ENCODE measurements at places on chromosomes 2 and 18.
A peak's percentile ranks its signal among the peaks of the same experiment; 100 is the strongest.

DNA sequence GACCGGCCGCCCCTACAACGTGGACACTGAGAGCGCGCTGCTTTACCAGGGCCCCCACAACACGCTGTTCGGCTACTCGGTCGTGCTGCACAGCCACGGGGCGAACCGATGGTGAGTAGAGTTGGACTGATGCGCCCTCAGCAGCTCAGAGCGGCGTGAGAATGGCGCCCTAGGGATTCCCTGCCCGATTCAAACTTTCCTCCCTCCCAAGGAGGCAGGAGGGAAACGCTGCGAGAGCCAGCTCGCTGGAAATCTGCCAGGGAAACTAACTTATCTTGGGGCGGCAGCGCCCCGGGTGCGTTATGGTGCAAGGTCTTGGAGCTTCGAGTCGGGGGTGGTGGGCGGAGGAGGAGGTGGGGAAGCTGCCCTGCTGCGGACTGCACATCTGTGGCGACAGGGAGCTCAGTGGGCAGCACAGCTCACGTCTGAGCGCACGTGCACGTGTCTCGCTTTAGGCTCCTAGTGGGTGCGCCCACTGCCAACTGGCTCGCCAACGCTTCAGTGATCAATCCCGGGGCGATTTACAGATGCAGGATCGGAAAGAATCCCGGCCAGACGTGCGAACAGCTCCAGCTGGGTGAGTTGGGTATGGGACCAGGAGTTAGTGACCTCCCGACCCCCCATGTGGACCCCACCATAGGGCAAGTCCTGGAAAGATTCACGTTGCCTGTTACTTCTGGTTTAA, 697 bp downstream of the ITGA4 start:
- peak; percentile 50 for DNase-seq

- DNase-seq = no peak
Measured at GRCh38 chr2:25688236-25688635, 14.9 kb upstream of the DTNB start.

DNA sequence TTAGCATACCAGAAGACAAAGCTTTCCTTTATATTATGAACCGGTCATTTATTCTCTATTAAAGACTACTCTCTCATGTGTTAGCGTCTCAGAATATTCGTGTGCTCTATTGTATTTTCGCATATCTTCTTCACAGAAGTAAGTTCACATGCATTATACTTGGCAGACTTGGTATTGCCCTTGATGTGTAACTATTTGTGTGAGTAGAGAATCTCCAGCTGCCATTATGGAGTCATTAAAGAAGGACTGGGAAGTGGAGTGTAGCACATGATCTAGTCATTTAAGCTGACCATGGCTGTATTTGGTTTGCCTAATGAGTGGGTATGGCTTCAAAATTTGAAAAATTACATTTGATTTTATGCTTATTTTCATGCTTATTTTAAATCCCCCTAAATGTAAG, 92.9 kb downstream of the TTC27 start:
- DNase-seq = no peak

- DNase-seq = no peak
Measured at GRCh38 chr18:48940854-48941611, 9.7 kb downstream of the SMAD7 start.

DNA sequence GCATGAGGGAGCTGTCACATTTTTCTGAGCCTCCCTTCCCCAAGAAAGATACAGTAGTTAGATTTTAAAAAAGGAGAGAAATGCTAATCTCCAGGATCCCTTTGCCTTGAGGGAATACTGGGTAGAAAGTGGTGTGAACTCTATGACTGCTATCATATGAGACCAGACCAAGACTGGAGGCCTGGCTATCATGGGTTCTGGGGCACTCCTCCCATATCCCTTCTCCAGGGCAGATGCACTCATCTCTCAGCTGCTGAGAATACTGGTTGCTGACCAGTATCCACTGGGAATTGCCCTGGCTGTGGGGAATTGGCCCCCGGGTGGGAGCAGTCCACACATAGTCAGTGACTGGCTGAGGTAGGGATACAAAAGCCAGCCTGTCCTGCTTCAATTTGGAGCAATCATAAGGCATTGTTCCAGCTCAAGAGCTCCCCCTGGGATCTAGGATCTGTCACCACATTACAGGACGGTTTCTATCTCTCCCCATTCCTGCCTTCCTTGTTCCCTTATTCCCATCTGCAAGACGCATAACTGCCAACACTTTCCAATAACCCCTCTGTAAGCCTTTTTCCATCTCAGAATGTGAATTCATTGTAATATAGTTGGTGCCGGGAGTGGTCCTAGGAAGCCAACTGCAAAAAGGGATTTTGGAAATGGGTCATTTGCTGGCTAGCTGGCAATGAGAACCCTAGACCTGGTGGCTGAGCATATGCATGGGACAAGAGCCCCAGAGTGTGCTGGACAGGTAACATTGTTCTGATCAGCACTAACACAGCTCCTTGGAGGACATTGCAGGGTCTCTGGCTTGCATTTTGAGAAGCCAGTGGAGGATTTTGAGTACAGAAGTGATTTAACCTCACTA, 35.4 kb upstream of the REEP1 start:
- DNase-seq = peak; percentile 50

DNA sequence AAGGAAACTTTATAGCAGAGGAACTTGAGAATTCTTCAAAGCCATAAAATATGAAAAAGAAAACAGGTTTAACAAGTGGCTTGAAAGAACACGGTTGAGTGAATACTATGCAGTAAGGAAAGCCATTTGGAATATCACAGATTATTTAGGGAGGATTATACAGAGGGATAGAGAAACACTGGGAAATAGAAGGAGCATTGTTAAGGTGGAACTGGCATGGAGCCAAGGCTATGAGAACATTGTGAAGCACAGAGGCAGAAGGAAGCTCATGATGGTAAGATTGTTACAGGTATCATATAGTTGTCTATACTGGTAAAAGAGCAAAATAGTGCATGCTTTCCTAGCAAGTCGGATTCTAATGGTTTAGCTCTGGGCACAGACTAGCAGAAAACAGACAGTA, 87.1 kb downstream of the SS18 start:
- DNase-seq = no peak

DNA sequence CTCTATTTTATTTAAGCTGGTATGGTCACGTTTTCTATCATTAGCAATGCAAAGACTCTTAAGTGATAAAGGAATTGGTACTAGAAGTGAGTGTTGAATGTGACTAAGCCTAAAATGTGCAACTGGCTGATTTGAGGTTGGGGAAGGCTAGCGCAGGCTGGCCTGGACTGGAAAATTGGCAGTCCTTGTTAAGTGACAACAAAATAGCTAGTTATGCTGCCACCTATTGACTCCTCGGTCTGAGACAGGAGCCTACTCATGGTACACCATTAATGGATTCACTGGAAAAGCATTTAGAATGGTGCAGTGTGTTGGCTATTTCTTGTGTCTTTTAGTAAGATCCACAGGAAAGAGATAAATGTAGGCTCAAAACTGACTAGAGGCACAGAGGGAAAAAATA, 5.7 kb upstream of the WIPF1 start:
- DNase-seq = peak; percentile 54

DNA sequence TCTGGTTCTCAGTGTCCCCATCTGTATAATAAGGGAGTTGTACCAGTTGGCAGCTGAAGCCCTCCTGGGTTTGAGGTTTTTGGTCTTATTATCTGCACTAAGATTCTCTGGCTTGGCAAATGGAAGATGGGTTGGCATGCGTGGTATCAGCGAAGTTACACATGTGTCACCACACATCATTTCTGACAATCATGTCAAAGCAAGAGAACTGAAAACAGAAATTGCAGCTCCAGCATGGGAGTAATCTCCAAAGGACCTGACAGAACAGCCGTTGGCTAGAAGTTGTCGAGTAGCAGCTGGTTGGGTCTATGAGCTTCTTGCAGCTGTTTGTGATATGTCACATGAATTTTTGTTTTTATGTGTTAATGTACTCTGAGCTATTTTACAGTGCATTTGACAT, 317.4 kb downstream of the SLC4A3 start:
- DNase-seq = no peak

DNA sequence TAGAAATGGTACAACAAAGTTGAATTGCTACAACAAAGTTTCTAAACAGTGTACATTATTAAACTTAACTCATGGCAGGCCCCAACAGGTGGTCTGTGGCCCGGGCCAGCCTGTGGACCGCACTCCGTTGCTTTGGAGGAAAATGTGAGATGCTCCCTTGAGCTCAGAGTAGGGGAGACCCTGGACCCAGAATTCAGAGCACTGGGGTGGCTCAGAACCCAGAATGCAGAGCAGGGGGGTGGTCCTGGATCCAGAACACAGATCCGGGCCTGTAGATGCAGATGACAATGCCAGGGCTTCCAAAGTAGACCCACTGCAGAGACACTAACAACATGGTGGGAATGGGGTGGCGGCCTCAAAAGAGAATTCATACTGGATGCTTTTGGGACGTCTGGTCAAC, 311.0 kb downstream of the NDUFA10 start:
- no peak for DNase-seq

DNA sequence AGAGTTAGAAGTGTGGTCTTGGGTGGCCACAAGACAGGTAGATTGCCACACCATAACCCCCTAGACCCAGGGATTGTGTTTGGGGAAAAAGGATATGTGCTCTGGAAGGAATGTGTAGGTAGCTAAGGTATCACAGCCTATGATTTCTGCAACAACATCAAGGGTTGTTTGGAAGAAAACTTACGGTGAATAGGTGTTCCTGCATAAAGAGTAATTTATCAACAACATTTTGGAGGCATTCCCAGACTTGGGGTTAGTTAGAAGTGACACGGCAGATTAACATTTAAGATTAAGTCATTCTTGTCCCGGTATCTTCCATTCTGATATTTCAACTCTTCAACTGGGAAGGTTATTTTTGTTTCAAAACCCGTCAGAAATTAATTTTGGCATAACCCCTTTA, 65.5 kb downstream of the SPP2 start:
- no peak for DNase-seq

- DNase-seq = no peak
Measured at GRCh38 chr2:15412779-15413178, 148.4 kb downstream of the NBAS start.

DNA sequence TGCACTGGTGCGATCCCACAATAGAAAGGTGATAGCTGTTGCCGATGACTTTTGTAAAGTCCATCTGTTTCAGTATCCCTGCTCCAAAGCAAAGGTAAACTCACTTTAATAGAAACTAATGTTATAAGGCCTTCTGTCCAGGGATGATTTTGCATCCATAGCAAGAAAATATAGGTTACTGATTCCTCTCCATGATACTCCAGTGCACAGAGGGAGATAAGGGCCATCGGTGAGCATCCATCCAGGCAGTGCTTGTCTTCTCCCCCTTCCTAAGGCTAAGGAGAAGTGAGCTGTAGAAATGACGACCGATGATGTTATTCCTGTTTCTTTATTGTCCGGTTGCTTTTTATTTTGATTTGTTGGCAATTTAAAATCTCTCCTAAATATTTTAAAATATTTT, 32.1 kb downstream of the COX7A2L start:
- no peak for DNase-seq

GRCh38 chr2:187003038-187003554, 154.1 kb upstream of the ZSWIM2 start:
- DNase-seq = no peak

GRCh38 chr18:79445696-79446561, 50.2 kb downstream of the NFATC1 start:
- DNase-seq = peak; percentile 72

DNA sequence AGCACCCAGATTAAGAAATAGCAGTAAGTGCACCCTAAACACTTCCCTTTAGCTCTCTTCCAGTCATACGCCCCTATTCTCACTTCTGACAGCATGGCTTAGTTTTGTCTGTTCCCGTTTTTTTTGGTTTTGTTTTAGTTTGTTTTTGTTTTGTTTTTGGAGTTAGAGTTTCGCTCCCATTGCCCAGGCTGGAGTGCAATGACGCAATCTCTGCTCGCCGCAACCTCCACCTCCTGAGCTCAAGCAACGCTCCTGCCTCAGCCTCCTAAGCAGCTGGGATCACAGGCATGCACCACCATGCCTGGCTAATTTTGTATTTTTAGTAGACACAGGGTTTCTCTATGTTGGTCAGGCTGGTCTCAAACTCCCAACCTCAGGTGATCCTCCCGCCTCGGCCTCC, 2067.7 kb downstream of the SUCLG1 start:
- DNase-seq = no peak

DNA sequence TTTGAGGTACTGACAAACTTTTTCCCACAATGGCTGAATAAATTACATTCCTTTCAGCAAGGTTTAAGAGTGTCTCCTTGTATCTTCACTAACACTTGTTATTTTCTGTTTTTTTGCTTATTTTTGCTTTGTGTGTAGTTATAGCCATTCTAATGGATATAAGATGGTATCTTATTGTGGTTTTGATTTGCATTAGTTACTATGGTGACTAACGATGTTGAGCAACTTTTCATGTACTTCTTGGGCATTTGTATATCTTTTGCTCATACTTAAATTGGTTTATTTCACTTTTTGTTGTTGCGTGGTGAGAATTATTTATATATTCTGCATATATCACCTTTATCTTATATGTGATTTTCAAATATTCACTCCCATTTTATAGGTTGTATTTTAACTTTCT, 79.9 kb upstream of the FSIP2 start:
- DNase-seq = no peak

DNA sequence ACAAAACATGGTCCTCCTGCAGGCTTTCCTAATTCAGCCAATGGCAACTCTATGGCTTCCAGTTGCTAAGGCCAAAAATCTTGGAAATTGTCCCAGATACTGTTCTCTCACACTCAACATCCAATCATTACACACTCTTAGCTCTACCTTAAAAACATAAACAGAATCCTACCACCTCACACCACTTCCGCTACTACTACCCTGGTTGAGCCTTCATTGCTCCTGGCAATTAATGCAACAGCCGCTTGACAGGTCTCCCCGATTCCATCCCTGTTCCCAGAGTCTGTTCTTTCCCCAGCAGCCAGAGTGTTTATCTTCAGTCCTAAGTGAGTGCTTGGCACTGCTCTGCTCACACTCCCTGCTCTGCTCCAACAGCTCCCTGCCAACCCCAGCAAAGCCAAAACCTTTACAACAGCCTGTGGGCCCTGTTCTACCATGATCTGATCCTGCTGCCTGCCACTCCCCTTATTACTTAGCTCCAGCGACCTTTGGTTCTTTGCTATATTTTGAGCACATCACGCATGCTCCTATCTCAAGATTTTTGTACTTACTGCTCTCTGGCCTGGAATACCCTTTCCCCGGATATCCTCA, 67.5 kb upstream of the AMMECR1L start:
- DNase-seq = no peak

DNA sequence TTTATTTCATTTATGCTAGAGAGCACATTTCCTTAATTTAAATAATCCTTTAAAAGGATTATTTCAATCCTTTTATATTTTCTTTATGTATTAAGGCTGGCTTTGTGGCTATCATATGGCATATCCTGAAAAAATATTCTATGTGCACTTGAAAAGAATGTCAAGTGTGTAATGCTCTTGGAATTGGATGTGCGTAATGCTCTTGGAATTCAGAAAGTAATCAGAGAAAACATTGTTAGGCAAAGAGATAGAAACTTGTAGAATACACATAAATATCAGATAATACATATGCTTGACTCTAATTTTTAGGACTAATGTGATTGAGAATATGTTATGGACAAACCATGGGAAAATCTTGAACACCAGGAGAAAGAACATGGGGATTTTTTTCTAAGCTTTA, 197.5 kb upstream of the COL3A1 start:
- peak; percentile 94 for DNase-seq

Measured in fibroblast of skin of back (primary cell).